Occipital lobe (tissue), 3 donors: ENCODE measurements at places on chromosomes 7 and 10. TPM values are rescaled to one million over a fixed set of nuclear protein-coding genes. Genes with fewer than 3 reads are reported as not detected.

The PIK3AP1 gene
- total RNA-seq = 5.6 TPM

The MLXIPL gene
- total RNA-seq = not detected

The UCMA gene
- not detected for total RNA-seq

The SFRP5 gene
- total RNA-seq = 0.62 TPM

The TRIM50 gene
- 0.16 TPM for total RNA-seq

The VPS50 gene
- total RNA-seq = 134 TPM

The MUC3A gene
- total RNA-seq = 0.47 TPM

The CPED1 gene
- 3.9 TPM for total RNA-seq

The C7orf33 gene
- not detected for total RNA-seq

The TMEM236 gene
- 0.16 TPM for total RNA-seq

The DGKI gene
- 202 TPM for total RNA-seq

The FEZF1 gene
- total RNA-seq = not detected

The TRIM74 gene
- total RNA-seq = 0.47 TPM
